T-helper 1 cell (primary cell): ENCODE measurements at places on chromosomes 5 and 9.

GRCh38 chr9:136625101-136626065 is 37.3 kb upstream of the EGFL7 start:
- DNase-seq: no peak

GRCh38 chr9:79662537-79662956 is 90.8 kb downstream of the TLE4 start:
- DNase-seq: no peak

DNA sequence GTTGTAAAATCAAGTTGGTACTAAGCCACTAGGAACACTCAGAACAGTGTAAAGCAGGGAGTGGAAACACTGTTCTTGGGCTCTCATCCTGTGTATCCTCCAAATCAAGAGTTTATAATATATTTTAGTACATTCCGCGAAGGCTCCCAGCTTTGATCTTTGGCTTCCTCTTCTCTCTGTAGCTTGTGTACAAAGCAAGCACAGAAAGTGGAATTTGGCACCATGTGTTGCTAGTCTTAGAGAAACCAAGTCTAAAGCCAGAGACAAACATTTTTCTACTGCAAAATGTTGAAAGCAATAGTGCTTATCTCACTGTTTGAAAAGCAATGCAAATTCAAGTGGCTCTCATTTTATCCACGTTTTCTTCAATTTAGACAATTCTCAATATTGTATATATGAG is 1893.3 kb upstream of the WWC1 start:
- no peak for DNase-seq

DNA sequence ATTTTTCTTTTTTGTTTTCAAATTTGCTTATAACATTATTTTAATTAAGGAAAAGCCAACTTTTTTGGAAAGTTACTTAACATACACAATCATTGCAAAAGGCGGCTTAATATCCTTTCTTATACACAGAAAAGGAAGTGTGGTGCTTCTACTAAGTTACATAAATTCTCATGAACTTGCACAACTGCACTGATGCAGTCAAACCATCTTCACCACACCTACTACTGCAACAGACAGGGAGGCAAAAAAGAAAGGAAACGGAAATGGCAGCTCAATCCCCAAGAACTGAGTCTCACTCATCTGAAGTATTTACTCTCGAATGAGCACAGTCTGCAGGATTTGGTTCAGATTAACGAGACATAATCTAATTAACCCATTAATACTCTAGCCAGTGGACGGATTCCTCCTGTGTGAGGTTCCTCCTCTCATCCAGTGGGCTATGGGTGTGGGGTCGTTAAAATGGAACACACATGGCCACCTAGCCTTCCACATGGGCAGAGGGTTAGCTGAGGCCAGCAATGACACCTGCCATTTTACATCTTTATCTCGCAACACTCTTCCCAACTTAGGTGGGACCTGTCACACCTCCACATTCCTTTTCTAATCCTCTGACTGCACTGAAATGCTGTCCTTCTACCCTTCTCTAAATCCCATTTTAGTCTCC is 30.0 kb downstream of the GOLM1 start:
- DNase-seq: no peak

GRCh38 chr9:110952540-110952859 is 85.8 kb downstream of the LPAR1 start:
- no peak for DNase-seq

- no peak for DNase-seq
Measured at GRCh38 chr5:79456400-79456799, 57.5 kb downstream of the HOMER1 start.

- no peak for DNase-seq
Measured at GRCh38 chr5:173594061-173594460, 22.4 kb downstream of the BOD1 start.

DNA sequence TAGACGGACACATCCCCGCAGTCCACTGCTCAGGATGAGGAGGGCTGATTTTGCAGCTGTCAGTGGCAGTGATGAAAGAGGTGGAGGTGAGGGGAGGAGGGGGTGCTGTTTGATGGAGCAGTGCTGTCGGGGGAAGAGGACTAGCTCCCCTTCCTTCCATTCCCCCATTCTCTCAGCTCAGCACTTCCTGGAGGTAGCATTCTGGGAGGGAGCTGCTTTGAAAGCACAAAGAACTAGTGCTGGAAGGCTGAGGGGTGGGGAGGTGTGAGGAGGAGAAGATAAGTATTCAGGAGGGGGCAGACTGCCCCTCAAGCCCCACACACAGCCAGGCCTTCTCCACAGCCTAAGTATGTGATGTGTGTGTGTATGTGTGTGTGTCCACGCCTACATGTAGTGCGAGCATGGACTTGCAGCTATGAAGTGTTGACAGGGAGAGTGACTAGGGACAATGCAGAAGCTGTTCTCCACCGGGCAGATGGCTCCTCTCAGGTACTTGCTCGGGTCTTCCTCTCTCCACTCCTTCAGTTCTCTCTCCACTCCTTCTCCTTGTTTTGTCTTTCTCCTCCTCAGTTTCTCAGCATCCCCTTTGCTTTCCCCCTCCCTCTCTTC is 65.5 kb upstream of the HSPA9 start:
- no peak for DNase-seq

- DNase-seq: no peak
Measured at GRCh38 chr9:37221489-37222106, 101.2 kb downstream of the ZCCHC7 start.

DNA sequence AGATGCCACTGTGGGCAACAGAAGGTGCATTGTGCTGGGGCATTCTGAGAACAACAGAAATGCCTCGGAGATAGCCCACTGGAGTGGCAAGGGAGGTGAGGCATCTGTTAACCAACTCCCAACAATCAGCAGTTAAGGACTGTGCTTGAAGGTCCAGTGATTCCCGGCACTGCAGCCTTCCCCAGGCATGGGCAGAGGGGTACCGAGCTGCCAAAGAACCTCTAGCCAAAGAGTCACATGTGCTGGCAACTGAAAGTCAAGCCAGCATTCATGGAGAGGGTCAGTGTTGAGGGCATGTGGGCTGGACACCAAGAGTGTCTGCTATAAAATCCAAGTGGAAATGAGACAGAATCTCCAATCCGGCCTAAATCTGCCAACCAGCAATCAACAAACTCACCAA is 149.6 kb downstream of the ASTN2 start:
- DNase-seq: no peak

DNA sequence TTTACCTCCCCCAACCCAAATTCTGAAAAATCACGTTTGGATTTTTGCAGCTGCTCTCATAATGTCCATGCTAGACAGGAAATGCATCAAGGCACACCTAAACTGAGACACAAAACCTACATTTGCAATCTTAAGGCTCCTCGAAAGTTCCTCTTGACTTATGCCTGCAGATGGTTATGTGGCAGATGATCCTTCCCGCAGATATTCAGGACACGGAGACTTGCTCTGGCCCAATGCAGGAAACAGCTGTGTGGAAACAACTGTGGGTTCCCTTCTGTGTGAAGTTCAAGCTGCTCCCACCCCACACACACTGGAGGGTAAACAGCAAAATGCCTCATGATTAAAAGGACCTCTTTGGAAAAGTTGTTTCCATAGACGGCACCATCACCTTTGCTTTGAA is 253.8 kb downstream of the EBF1 start:
- no peak for DNase-seq

DNA sequence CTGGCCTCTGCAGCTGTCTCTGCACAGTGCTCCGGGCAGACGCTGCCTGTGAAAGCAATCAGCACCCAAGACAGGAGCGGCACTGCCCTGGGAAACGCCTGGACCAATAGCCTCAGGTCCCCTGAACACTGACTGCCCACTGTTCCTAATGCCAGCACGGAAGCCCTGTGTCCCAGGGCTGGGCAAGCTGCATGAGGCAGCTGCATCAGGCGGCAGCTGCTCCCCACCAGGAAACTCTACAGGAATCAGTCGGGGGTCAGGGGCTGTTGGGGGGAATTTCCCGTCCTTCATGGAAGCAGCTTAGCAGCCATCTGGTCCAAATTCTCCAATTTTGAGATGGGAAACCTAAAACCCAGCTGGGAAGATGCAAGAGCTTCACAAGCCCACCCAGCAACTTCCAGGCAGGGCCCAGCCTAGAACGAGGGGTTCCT is 118.6 kb downstream of the VAV2 start:
- no peak for DNase-seq

DNA sequence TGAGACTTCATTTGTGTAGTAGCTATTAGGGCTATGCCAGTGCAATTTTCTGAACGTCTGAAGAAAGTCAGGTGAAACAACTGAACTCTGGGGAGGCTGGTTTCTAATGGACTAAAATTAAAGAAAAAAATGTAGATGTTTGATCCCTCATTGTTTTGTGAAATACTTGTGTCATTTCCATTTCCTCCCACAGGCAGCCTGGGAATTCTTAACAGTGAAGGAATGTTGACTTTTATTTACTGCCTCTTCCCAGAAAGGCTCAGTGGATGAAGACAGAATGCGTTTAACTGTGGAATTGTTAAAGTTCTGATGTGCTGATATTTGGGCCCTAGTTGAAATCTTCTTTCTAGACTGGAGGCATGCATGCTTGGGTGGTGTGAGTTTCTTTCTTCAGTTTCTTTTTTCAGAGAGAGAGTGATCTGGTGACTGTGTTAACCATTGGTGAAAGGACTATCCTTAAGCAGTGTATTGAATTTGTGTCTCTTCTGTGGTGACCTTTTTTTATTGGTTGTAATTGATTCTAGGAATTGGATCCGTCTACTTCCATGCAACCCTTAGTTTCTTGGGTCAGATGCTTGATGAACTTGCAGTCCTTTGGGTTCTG is 15.5 kb downstream of the ACER2 start:
- no peak for DNase-seq

GRCh38 chr5:1161833-1162229 is 39.6 kb upstream of the SLC6A19 start:
- DNase-seq: no peak
